ENCODE measurements at places on chromosomes 4 and X. TPM values are rescaled to one million over a fixed set of nuclear protein-coding genes. Genes with fewer than 3 reads are reported as not detected.

PHKA1 gene
- total RNA-seq = 9.6 TPM

PLS3 gene
- total RNA-seq = 88.2 TPM

DNA sequence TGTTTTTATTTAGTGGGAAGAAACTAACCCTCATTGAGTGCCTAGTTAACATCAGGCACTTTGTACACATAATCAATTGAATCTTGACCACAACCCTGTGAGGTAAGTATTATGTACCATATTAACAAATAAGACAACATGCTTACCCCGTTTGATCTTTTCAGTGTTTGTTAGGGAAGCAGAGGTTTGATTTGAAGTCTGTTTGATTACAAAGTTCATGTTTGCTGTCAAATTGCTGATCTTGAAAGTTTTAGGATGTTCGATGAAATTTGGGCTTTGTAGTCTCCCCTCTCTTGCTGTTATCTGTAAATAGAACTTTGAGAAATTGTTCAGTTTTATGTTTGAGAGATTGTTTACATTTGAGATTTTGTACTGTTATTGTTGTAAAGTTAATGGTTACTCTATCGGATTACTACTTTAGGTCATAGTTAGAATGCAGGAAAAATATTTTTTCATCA lies 13.4 kb upstream of the ADH4 start:
- no peak for DNase-seq

DNA sequence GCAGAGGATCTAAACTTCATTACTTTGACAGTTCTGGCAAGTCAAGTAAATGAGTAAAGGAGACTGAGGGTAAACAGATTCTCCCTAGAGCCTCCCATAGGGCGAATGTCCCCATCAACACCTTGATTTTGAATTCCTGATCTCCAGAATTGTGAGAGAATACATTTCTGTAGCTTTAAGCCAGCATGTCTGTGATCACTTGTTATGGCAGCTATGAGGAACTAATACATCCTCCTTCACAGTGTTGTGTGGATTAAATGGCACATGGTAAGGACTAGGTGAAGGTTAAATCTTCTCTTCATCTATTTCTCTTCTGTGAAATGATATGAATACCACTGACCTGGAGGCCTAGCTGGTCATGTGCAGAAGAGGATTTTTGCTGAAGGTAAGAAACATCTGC lies 137.3 kb downstream of the CPEB2 start:
- no peak for DNase-seq

- DNase-seq = peak; percentile 40
Measured at GRCh38 chrX:69070949-69071650, 94.2 kb downstream of the PJA1 start.

DNA sequence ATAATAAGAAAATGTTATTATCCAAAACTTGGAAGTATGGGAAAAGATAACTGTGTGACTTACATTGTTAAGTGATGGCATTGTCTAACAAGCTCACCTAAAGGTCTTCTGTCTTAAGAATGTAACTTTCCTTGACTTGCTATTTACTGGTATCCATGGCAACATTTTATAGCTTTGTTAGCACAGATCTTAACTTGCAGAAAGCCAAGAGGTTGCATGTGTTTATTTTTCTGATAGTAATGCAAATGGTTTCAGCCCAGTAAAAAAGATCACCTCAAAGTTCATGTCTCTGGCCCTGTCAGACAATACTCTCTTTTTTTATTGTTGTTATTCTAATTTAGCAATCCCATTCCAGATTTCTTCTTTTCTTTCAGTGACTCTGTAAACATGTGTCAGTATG lies 425.3 kb downstream of the SPRY1 start:
- no peak for DNase-seq

DNA sequence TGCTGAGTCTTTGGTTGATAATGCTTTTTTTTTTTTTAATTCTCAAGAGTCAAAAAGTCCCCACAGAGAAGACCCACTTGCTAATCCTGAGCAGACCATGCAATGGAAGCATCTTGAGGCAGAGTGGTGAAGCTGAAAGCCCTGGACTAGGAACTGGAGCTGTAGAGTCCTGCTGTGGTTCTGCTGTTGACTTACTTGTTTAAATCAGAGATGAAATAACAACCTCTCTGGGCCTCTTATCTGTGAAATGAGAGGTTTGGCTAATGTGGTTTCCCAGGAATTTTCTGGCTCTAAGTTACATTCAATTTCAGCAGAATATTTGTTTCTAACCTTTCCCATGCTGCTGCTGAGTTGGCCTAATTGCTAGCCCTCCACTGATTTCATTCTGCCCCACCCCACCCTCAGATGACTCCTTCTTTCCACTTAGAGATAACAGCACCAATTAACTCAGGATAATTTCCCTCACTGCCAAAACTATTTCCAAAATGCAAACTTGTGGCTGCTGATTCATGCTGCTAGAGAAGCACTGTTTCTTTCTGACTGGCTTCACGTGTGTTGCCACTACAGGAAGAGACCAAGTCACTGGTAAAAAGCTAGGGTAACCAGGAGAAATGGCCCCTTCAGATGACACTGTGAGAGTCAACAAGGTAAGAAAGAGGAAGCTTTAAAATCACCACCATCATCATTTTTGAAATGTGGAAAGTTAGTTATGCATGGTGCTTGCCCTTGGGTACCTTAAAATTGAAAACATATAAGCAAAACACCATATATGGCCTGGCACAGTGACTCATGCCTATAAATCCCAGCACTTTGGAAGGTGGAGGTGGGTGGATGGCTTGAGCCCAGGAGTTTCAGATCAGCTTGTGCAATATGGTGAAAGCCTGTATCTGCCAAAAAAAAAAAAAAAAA lies 326.4 kb downstream of the DCHS2 start:
- no peak for DNase-seq

GRCh38 chr4:36618102-36618501 lies 336.7 kb downstream of the DTHD1 start:
- DNase-seq = no peak

DNA sequence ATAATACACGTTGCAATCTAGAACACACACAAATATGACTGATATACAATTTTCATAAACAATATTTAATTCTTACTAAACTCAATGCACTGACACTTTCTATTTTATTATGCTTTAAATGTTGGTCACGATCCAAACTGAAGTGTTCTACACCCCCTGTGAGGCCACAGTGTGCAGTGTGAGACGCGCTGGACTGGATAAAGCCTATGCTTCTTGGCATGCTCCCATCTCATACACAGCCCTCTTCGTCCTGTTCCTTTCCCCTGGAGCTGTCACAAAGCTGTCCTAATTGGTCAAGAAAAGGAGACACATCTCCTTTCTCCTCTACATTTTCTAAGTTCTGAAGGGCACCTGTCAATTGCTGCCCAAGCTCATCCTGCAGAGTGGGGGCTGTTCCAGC lies 72.0 kb downstream of the SCD5 start:
- no peak for DNase-seq
